ENCODE measurements at places on chromosomes 11 and 22. TPM values are rescaled to one million over a fixed set of nuclear protein-coding genes. Genes with fewer than 3 reads are reported as not detected.
A peak's percentile ranks its signal among the peaks of the same experiment; 100 is the strongest.

- no peak for DNase-seq
- H3K27ac ChIP-seq = no peak overlapping the region
- no peaks in the 10 kb centered on the region for H3K36me3 ChIP-seq
- no peaks in the 10 kb centered on the region for H3K27me3 ChIP-seq
These were observed 573.7 kb upstream of the ANO3 start for GRCh38 chr11:25758145-25758661.

PAX6 gene
- total RNA-seq = not detected

DEFB131B gene
- not detected for total RNA-seq

MAP4K2 gene
- 74.8 TPM for total RNA-seq

PRR33 gene
- 0.07 TPM for total RNA-seq

- H3K27me3 ChIP-seq = no peaks in the 10 kb centered on the region
- H3K36me3 ChIP-seq = no peaks in the 10 kb centered on the region
- no peak for DNase-seq
- H3K4me3 ChIP-seq = no peak overlapping the region
- H3K4me1 ChIP-seq = no peaks in the 10 kb centered on the region
- no peak overlapping the region for H3K27ac ChIP-seq
These were observed 9.5 kb downstream of the ALDH3B2 start for GRCh38 chr11:67664696-67665540.

DNA sequence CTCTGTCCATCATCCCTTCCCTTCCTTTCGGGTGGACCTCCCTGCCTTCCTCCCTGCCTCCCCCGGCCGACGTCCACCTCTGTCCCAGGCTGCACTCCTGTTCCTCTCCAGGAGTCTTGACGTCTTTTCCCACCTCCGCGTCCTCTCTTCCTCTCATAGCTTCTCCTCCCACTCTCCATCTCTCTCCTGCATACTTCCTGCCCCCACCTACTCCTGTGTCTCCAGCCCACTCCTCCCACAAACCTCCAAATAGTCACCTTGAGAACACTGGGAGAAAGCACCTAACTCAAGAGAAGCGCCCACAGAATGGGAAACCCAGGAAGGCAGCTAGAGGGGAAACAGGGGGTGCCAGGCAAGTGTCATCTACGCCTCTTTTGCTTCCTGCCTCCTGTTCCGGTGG lies 60.8 kb downstream of the PDE2A start:
- no peak overlapping the region for H3K27ac ChIP-seq
- no peak overlapping the region for H3K4me3 ChIP-seq
- no peak for DNase-seq

GRCh38 chr11:76277298-76278175 lies 71.2 kb upstream of the WNT11 start:
- H3K27me3 ChIP-seq = no peaks in the 10 kb centered on the region
- H3K4me3 ChIP-seq = no peak overlapping the region
- H3K27ac ChIP-seq = no peak overlapping the region
- DNase-seq = no peak

DNA sequence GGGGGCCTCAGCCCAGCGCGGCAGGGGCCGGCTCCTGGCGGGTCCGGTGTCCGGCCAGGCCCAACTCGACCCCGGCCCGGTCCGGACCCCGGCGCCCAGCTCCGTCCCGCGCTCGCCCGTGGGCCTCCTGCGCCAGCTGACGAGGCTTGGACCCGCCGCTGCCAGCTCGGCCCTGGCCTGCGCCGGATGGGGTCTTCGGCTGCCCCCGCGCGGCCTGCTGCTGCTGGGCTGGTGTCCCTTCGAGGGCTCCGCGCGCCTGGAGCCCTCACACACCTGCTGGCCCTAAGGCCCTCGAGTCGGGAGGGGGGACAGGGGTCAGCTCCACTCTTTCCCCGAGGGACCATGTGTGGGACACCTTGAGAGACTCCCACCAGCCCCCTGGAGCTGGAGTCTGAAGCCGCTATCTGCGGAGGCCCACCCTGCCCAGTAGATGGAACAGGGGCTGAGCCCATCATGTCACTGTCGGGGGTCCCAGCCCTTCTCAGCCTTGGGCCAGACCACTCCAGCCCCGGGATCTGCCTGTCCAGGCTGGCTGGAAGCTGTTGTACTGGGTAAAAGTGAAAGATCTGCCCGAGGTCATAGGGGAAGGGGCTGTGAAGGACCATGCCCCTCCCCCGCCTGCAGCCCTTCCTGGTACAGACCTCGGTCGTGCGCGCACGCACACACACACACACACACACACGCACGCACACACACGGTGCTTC lies 768 bp upstream of the CDKN1C start:
- peaks cover 13% of the 10 kb centered on the region for H3K4me1 ChIP-seq
- H3K27me3 ChIP-seq = no peaks in the 10 kb centered on the region
- H3K4me3 ChIP-seq = no peak overlapping the region
- H3K27ac ChIP-seq = peak overlapping the region; percentile 30
- DNase-seq = no peak
- no peaks in the 10 kb centered on the region for H3K36me3 ChIP-seq

- H3K4me3 ChIP-seq = no peak overlapping the region
- H3K27ac ChIP-seq = no peak overlapping the region
- H3K27me3 ChIP-seq = no peaks in the 10 kb centered on the region
- no peaks in the 10 kb centered on the region for H3K4me1 ChIP-seq
These were observed 39.6 kb downstream of the TSPAN18 start for GRCh38 chr11:44766112-44766971.

BIRC3 gene
- total RNA-seq = 62.3 TPM

DNA sequence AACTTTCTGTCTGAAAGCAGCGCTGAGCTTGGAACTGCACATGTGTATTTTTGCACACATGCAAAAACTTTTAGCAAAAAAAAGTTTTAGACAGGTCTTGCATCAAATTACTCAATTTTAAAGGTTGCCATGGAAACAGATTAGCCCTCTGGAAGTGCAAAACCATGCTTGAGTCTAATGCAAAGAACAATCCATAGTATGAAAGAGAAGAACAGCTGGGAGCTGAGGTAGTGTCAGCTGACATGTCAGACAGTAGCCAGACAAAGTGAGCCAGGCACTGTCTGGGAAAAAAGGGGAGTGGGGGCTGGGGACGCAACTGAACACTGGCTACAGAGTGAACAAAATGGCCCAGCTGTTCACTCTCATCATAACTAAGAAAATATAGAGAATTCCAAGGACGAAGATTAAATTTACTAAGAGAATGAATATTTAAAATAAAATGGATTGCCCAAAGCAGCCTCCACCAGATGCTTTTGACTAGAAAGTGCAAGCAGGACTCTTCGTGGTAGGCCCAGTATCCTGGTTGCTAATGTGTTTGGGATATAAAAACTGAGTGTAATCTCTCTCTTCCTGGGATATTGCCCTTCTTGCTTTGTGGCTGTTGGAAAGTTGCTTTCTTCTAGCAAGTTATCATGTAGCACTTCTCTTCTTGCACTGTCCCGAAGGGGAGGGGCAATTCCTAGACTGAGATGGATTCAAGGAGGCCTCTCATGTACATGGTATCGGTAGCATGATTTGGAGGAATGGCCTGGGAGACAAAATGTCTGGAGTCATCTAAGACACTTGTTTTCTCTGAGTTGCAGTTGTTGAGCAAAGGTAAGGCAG lies 434.1 kb upstream of the FAT3 start:
- H3K4me3 ChIP-seq = no peak overlapping the region
- DNase-seq = no peak
- no peaks in the 10 kb centered on the region for H3K4me1 ChIP-seq

GRCh38 chr11:93922830-93923229 lies 72.4 kb upstream of the VSTM5 start:
- H3K27ac ChIP-seq = no peak overlapping the region
- no peaks in the 10 kb centered on the region for H3K36me3 ChIP-seq
- no peaks in the 10 kb centered on the region for H3K4me1 ChIP-seq
- no peak overlapping the region for H3K4me3 ChIP-seq
- peaks cover 11% of the 10 kb centered on the region for H3K27me3 ChIP-seq

- H3K27me3 ChIP-seq = no peaks in the 10 kb centered on the region
- H3K4me1 ChIP-seq = peaks cover 5% of the 10 kb centered on the region
- peak overlapping the region; percentile 7 for H3K4me3 ChIP-seq
- no peaks in the 10 kb centered on the region for H3K36me3 ChIP-seq
- peak overlapping the region; percentile 21 for H3K27ac ChIP-seq
- DNase-seq = peak; percentile 11
These were observed 113.8 kb downstream of the RBFOX2 start for GRCh38 chr22:35914665-35915476.

DNA sequence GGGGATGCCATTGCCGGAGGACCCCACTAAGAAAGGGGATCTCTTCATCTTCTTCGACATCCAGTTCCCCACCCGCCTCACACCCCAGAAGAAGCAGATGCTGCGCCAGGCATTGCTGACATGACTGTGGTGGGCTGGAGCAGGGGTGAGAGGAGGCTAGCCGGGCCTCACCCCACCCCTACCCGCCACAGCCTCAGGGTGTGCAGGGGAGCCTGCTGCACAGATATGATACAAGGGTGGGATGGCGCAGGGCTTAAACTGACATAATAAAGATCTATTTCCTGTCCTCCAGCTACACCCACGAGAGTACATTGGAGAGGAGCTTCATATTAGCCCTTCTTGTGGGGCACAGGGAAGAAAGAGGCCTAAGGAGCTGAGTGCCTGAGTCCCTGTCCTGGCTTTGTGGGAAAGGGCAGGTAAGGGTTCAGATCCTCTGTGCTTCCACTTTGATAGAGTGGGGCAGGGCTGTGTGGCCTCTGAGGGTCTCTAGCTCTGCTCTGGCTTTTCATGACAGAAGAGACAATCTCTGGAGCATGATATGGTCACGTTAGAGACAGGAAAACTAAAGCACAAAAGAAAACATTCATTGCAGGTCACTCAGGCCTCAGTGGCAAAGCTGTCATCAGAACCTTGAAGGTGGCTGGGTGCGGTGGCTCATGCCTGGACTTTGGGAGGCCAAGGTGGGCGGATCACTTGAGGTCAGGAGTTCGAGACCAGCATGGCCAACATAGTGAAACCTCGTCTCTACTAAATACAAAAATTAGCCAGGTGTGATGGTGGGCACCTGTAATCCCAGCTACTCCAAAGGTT lies 12.4 kb downstream of the UCP2 start:
- peak overlapping the region; percentile 17 for H3K4me3 ChIP-seq
- H3K36me3 ChIP-seq = no peaks in the 10 kb centered on the region
- no peak for DNase-seq
- H3K27ac ChIP-seq = peak overlapping the region; percentile 73

DNA sequence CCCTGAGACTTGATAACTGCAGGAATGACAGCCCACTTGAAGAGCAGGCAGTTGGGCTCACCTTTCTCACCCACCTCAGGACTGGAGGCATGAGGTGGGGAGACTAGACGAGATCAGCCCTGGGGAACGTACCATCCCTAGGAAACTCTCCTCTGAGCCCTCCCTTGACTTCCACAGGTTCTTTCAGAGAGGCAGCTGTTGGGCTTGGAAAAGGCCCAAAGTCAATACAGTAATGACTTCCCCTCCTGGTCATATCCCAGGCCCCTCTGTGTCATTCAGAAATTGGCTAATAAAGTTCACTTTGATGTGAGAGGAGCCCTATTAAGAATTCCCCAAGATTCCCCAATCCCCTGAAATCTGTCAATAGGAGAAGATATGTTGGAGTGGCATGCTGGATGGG lies 5.8 kb upstream of the NECTIN1 start:
- peaks cover 4% of the 10 kb centered on the region for H3K27me3 ChIP-seq
- no peak overlapping the region for H3K27ac ChIP-seq
- DNase-seq = no peak
- H3K4me1 ChIP-seq = peaks cover 3% of the 10 kb centered on the region
- no peaks in the 10 kb centered on the region for H3K36me3 ChIP-seq
- H3K4me3 ChIP-seq = no peak overlapping the region

- H3K4me3 ChIP-seq = no peak overlapping the region
- no peak for DNase-seq
- H3K27me3 ChIP-seq = no peaks in the 10 kb centered on the region
- H3K27ac ChIP-seq = no peak overlapping the region
These were observed 93.5 kb downstream of the LARGE2 start for GRCh38 chr11:46015941-46016340.

GRCh38 chr22:30523646-30524489 lies 18.4 kb upstream of the SEC14L4 start:
- H3K27me3 ChIP-seq = no peaks in the 10 kb centered on the region
- H3K27ac ChIP-seq = no peak overlapping the region
- no peaks in the 10 kb centered on the region for H3K4me1 ChIP-seq
- no peaks in the 10 kb centered on the region for H3K36me3 ChIP-seq

DNA sequence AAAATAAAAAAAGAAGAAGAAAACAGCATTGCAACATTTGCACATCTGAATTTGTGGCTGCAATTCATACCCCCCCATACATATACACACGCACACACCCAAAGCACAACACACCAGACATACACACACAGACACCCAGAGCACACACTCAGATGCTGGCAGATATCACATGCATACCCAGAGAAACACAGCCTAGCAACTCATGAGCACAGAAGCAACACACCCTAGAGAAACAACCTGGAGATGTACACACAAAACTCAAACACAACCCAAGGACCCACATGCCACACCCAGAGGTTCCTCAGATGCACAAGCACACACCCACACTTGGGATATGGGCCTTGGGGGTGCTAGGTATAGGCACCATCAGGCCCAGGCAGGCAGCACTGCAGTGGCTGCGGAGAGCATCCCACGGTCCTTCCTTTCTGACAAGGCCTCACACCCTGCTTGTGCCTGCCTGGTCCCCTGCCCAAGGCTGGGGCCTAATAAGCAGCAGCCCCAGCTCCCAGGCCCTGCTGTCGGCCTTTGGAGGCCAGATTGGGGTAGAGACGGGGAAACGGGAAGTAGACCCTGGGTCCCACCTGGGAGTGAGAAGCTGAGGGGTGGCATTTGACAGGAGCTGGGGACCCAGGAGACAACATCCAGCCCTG lies 3.1 kb downstream of the CST6 start:
- H3K4me3 ChIP-seq = no peak overlapping the region
- H3K27me3 ChIP-seq = peaks cover 13% of the 10 kb centered on the region
- H3K4me1 ChIP-seq = peaks cover 8% of the 10 kb centered on the region
- DNase-seq = no peak

DNA sequence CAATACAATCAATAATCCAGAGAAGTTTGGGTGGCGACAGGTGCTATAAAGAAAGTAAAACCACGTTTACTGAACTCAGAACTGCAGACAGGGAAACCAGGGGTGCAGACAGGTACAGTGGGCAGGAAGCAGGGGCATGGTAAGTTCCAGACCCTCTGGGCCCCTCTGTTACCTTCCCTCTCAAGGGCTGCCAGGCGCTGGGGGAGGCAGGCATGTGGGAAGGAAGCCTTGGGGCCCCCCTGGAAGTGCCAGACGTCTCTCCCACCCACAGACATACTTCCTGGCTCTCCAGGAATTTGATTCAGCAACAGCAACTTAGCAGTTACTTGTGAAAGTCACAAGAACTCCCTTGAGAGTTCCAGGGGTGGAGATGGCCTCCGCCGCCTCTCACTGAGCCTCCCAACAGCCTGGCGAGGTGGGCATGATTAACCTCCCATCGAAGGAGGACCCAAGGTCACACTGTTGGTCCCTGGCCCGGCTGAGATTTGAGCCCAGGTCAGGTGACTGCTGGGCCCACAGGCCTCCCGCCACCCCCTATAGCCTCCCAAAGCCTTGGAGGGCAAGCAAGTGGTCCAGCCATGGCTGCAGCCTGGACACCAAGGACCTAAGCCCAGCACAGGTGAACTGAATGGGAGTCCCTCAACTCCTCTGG lies 14.1 kb upstream of the TSKU start:
- H3K36me3 ChIP-seq = no peaks in the 10 kb centered on the region
- no peaks in the 10 kb centered on the region for H3K27me3 ChIP-seq
- DNase-seq = no peak
- H3K27ac ChIP-seq = no peak overlapping the region
- H3K4me1 ChIP-seq = peaks cover 7% of the 10 kb centered on the region
- no peak overlapping the region for H3K4me3 ChIP-seq

Measured in naive thymus-derived CD4-positive, alpha-beta T cell (primary cell).